Heart right ventricle (tissue), 16 donors: ENCODE measurements at places on chromosomes 2 and 18. TPM values are rescaled to one million over a fixed set of nuclear protein-coding genes. Genes with fewer than 3 reads are reported as not detected.

The RAD51AP2 gene
- polyA plus RNA-seq: 0.03 TPM

GRCh38 chr2:3959372-3959771 is 256.0 kb downstream of the DCDC2C start:
- DNase-seq: no peak

- no peak for DNase-seq
These were observed 405.5 kb upstream of the FIGN start for GRCh38 chr2:164141271-164141670.

- DNase-seq: no peak
These were observed 52.8 kb downstream of the FAM178B start for GRCh38 chr2:96933305-96934181.

The KCNJ3 gene
- polyA plus RNA-seq: 0.01 TPM

- DNase-seq: no peak
These were observed 12.6 kb downstream of the NOP58 start for GRCh38 chr2:202278036-202278760.

DNA sequence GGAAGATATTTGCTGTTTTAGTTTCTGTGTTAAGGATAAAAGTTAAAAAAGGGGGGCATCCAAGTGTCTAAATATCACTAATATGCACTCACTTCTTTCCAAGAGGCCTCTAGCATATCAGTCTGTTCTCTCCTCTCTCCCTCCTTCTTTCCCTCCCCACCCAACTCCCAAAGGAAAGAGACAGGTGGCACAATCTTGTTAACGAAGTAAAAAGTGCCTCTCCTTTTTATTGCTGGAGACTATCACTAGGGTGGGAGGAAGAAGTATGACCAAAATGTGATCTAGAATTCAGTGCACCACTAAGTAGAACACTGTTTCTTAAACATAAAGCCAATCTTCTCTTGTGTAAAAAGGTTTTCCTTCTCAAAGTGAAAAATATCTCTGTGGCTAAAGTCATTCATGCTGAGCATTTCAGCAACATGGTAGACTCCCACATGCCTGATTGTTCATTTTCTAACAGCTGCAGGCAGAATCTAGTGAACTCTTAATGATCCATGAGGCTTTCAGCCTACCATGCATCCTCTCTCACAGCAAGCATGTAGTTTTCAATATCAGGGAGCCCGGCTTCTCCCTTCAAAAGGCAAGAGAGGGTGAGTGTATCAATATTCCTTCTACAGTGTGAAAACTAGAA is 39.5 kb downstream of the RNU4ATAC start:
- no peak for DNase-seq

DNA sequence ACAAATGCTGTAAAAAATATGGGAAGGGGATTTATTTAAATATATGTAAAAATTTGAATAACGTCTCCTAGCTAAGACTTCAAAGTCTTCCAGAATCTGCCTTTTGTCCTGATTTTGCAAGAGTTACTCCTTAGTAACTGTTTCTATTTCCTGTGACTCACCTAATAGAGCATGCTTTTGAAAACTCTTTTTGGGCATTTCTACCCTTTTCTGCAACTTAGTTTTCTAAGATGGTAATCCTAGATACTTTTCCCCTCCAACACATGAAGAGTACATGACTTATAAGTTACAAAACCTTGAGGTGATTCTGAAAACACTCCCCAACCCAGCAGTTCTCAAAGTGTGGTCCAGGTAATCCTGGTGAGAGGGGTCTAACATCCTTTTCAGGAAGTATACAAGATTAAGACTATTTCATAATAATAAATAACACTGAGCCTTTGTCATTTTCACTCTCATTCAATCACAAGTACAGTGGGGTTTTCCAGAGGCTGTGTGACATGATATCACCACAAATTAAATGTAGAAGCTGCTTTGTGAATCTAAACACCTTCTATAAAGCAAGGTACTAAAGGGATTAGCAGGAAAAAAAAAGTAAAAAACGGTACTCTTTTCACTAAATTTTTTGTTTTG is 31.9 kb downstream of the PPP4R3B start:
- DNase-seq: no peak

- no peak for DNase-seq
These were observed 52.1 kb upstream of the PXDN start for GRCh38 chr2:1796232-1796930.

DNA sequence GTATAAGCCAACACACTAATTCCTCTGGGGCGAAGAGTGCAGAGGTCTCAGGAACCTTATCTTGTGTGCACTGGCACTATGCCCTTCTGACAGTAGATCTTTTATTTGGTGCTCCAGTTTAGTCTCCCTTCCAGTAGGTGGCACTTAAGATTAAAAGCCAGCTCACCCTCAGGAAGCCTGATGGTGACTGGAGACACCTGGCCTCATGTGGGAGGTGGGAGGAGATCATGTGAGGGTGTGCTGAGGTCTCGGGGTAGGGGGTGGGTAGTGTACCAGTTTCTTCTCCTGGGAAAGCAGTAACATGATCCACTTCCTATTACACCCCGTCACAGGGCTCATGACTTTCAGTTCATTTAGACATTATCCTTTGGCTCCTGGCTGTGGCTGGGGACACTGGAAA is 654.9 kb downstream of the ADCYAP1 start:
- no peak for DNase-seq

DNA sequence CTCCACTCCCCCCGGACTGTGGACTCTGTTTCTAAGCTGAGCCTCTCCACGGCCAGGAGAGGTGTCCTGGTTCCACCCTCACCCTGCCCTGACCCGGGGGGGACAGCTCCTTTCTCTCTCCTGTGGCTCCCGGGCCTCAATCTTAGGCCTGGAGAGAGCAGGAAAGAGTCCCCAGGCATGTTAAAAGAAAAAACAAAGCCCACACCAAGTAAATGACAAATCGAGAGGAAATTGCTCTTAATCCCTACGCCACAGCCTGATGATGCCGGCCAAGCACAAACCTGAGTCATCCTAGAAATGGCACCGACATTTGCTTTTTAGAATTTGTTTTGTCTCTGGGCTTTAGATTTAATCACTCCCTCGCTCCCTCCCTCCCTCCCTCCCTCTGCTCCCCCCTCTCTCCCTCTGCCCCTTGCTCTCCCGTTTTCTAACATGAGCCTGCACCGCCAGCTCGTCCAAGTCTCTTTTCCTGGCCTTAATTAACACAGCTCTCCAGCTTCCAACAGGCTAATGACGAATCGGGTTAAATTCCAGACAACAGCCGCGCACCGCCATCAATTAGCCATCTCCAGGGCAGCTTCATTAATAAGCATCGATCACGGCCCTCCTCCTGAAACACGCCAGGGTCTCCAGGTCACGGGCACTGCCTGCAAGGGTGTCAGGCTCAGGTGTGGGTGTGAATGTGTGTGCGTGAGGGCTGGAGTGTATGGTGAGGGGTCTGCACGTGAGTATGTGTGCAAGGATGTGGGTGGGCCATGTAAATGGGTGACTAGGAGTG is 230.8 kb downstream of the CELF4 start:
- DNase-seq: no peak

GRCh38 chr2:70433315-70433714 is 120.3 kb downstream of the TGFA start:
- no peak for DNase-seq

GRCh38 chr18:48453330-48454066 is 44.3 kb upstream of the ZBTB7C start:
- DNase-seq: no peak

GRCh38 chr18:79672490-79673276 is 6.9 kb upstream of the CTDP1 start:
- no peak for DNase-seq

The GLI2 gene
- polyA plus RNA-seq: 0.80 TPM
